HFFc6 (cell line): ENCODE measurements at places on chromosomes 3 and 15.

DNA sequence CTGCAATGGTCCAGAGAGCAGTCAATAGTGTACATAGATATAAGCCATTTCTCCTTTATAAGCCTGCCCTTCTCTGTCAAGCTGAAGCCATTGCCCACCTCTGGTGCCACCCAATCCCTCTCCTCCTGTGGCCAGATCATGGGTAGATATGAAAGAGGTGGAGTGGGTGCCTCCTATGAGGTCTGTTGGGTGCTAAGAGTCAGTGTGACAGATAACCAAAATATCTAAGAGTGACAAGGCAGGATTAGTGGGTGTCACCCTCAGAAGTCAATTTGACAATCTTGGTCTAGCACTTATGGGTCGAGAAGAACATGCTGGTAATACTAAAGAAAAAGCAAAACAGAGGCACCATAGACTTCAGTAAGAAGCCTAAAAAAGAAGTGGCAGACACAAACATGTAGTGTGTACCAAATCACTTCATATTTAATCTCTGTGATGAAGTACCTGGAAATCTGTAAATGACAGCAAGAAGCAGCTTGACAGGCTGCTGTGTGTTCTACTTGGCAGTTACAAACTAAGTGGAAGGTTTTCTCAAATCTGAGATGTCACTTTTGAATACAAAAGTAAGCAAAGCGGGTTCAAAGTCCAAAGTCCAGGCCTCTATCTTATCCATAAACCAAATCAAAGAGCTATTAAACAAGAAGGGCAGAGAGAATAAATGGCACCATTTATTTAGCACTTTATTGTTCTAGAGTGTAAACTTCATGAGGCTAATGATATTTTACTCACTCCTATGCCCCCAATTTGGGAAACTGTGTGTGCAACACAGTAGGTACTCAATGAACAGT, 118.9 kb upstream of the EOMES start:
- no peaks in the 10 kb centered on the region for H3K4me1 ChIP-seq
- no peak for DNase-seq
- H3K4me3 ChIP-seq, result no peak overlapping the region
- H3K36me3 ChIP-seq, result no peaks in the 10 kb centered on the region

DNA sequence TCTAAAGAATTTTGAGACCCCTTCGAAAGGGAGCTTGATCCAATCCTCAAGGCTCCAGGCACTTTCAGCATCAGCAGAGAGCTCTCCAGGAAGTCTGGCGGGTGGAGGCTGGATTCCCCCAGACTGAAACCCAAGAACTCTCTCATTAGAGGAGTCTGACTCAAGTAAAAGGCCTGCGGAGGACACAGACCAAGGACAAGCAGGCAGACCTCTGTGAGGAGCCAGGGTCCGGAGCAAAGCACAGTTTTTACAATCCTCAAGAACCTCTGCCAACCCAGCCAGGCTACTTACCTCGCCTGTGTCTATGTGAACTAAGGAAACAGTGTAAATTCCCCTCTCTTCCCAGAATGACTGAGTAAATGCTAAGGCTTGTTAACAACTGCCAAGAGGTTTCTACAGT, 86.2 kb downstream of the FBN1 start:
- H3K4me1 ChIP-seq, result peaks cover 100% of the 10 kb centered on the region
- peaks cover 54% of the 10 kb centered on the region for H3K36me3 ChIP-seq
- peak overlapping the region; percentile 50 for H3K4me3 ChIP-seq

DNA sequence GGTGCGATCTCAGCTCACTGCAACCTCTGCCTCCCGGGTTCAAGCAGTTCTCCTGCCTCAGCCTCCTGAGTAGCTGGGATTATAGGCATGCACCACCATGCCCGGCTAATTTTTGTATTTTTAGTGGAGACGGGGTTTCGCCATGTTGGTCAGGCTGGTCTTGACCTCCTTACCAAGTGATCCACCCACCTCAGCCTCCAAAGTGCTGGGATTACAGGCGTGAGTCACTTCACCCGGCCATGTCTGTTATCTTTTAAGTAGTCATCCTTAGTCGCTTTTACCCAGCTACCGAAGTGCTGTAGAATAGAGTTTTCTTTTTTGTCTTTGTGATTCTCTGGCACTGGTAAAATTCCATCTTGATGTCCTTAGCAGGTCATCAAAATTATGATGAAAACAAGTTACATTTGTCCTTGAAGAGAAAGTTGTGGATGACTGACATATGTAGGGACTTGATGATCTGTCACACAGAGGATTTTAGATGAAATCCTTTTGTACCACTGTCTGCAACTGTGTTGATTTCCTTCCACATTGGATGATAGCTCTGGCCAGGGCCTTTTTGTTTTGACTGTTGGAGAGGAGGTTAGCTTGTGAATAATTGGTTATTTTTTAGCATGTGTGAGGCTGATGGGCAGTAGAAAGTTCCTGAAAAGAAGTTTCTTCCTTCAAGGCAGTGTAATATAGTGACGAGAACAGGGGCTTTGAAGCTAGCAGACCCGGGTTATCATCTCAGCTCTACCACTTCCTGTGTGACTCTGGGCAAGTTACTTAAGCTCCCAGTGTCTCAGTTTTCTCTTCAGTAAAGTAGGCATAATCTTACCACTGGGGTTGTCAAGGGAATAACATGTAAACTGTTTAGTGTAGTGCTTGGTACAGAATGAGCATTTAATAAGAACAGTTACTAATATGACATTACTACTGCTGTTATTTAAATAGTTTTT, 18.8 kb downstream of the ATG7 start:
- peak overlapping the region; percentile 96 for H3K27ac ChIP-seq
- peak overlapping the region; percentile 64 for H3K4me3 ChIP-seq
- DNase-seq, result peak; percentile 76
- H3K36me3 ChIP-seq, result peaks cover 28% of the 10 kb centered on the region

GRCh38 chr15:32722136-32722535, 4.3 kb downstream of the GREM1 start:
- peaks cover 55% of the 10 kb centered on the region for H3K27me3 ChIP-seq
- H3K36me3 ChIP-seq, result peaks cover 91% of the 10 kb centered on the region
- H3K4me1 ChIP-seq, result peaks cover 80% of the 10 kb centered on the region

- H3K36me3 ChIP-seq, result no peaks in the 10 kb centered on the region
- no peaks in the 10 kb centered on the region for H3K4me1 ChIP-seq
- no peak overlapping the region for H3K4me3 ChIP-seq
- H3K27me3 ChIP-seq, result peaks cover 24% of the 10 kb centered on the region
Measured at GRCh38 chr3:183226333-183226890, 26.6 kb upstream of the B3GNT5 start.

DNA sequence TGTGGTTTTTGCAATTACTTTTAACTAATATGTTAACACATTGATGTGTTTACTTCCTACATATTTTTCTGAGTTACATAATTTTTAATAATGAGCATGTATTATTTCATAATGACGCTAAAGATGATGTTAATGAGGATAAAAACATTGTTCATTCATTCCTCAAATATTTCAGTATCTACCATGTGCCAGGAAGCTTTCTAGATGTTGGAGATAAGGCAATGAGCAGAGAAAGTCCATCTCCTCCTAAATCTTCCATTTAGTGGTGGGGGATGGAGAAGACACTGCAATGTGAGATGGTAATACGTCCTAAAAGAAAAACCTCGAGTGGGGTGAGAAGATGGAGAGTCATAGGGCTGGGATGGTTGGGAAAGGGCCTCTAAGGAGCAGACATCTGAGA, 132.7 kb downstream of the MYLK start:
- peaks cover 87% of the 10 kb centered on the region for H3K4me1 ChIP-seq
- H3K27me3 ChIP-seq, result peaks cover 17% of the 10 kb centered on the region
- peaks cover 73% of the 10 kb centered on the region for H3K36me3 ChIP-seq
- peak overlapping the region; percentile 66 for H3K4me3 ChIP-seq
- peak; percentile 75 for DNase-seq
